ENCODE measurements at places on chromosomes 2 and 18. TPM values are rescaled to one million over a fixed set of nuclear protein-coding genes. Genes with fewer than 3 reads are reported as not detected.

ESPNL gene
- total RNA-seq: not detected

DNA sequence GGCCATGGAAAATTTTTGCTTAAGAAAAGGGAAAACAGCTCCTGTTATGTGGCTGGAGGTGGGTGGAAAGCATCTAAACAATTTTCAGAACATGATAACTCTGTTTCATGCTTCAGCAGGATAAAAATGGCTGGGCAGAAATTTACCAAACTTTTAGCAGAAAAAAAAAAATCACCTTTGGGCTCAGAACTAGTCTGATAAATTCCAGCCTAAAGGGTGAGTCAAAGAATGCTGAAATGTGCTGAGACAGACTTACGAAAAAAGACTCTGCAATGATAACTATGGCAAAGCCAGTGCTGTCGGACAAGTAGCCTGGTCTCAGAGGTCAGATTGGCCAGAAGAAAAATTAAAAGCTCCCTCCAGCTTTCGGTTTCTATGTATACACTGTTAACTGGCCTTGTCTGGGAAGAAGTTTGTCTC, 123.6 kb downstream of the LRATD1 start:
- DNase-seq: no peak

NAT8 gene
- total RNA-seq: not detected

GRCh38 chr18:49994410-49994809, 181.1 kb upstream of the ACAA2 start:
- DNase-seq: no peak

DNA sequence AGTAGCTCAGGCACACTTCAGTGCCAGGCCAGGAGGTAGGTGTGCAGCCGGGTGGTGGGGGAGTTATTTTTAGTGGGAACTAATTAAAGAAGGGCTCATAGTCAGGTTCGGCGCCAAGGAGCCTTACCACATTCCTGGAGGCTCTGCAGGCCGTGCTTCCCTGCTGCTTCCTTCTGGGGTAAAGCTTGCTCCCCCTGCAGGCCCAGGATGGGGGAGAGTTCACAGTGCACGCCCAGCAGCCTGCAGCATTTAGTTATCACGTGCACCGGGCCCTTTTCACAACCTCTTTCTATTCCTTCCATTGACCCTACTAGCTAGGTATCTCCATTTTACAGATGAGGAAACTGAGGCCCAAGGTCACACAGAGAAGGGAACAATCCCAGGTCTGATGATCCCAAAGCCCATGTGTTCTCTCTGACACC, 2.5 kb downstream of the KCNF1 start:
- peak; percentile 46 for DNase-seq

GRCh38 chr18:3514312-3515216, 64.6 kb downstream of the TGIF1 start:
- DNase-seq: no peak

NCL gene
- total RNA-seq: 227 TPM

DNA sequence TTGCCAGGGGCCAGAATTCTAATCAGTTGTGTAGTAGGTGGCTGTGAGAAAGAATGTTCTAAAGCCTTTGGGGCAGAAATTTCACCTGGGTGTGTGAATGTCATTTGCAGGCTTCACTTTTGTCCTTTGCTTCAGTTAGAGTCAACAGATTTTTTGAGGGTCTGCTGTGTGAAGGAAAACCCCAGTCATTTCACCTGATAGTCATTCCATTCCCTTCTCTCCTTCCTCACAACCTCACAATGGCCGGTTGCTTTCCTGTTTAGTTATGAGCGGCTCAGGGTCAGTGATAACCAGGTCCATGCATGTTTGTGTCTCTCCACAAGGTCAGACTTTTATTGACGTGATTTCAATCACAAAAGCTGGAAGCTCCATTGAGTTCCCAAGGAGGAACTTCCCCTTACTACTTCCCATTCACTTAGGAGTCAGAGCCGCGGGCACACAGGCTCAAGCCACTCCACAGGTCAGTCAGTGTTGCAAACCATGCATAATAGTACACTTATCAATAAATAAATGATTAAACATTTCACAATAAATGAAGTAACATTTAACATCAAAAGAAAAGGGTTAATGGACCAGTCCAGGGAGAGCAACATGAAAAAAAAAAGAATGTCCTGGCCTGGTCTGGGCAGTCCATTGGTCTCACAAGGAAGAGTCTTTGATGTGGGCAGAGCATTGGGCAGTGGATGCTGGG, 74.3 kb downstream of the NPAS2 start:
- DNase-seq: no peak

DNA sequence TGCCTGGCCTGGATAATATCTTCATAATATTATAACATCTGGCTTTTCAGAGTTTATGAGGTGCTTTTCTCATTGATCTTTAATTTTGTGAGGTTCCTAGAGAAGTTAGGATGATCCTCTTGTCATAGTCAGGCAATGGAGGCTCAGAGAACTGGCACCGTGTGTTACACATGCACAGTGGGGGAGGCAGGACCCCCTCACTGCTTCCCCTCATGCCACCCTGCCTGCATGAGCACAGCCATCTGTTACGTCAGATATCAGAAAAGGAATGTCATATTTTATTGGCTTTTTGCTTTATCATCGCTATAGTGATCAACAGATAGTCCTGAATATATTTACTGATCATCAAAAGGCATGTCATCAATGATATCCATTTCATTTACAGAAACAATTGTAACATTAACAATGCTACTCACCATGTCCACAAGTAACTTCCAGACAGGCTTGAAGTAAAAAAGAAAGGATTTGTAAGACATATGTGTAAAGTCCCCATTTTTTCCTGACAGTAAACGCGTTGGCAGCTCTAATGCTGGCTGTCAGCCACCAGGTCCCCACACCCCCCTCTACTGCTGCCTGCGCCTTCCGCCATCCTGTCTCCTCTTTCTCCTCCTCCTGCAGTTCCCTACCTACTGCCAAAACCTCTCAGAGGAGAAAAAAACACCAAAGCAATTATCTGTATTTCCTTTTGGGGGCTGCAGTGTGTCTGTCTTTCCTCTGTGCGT, 18.8 kb downstream of the ENOSF1 start:
- no peak for DNase-seq

DNA sequence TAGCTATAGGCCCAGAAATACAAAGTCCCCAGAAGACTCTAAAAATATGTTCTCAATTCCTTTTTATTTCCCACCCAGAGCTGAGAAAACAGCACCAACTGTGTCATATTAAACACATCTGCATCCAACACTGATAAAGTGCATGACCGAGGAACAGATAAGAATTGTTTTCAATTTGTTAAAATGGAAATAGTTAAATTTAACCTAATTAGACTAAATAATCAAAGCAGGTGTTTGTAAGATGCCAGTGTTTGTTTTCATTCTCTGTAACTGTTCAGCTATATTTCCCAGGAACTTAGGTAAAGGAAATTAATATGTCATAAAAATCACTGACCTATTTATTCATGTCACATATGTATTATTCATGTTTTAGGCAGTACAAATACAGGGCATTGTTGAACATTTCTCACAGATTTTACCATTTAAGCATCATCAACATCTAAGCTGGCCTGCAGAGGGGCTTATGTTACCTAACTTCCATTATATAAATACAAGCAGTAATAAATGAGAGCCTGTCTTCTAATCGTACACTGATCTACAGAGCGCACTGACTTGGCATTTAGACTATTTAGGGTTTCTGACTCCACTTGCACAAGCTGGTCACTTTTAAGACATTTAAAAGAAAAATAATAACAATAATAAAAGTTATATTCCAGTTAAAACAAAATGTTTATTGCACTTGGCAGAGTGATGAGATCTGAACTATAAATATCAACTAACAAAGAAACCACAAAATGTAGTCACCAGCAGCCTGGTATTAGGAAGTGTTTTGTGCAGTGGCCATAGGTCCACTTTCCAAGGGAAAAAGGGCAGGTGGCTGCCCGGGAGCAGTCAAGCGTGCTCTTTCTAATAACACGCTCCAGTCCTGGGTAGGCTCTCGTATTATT, 86.6 kb upstream of the ZFP36L2 start:
- peak; percentile 54 for DNase-seq

DNA sequence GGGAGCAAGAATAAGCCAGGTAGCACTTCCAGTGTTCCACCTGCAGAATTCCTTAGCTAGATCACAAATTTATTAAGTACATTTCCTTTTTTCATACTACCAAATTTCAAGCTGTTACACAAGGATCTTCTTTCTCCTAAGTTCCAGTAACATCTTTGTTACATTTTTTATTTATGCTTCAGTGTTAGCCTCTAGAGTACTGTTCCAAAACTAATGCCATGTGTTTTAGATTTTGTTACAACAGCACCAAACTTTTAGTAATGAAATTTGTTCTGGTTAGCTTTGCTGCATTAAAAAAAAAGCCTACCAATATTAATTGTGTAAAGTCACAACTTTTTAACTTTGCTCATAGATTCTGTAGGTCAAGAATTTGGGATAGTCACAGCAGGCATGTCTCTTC, 161.1 kb downstream of the CAMKMT start:
- no peak for DNase-seq

OTX1 gene
- 4.6 TPM for total RNA-seq

- no peak for DNase-seq
Measured at GRCh38 chr18:39359636-39360035, 1794.0 kb upstream of the CELF4 start.

GRCh38 chr2:95345563-95346230, 48.5 kb downstream of the KCNIP3 start:
- peak; percentile 75 for DNase-seq

DNA sequence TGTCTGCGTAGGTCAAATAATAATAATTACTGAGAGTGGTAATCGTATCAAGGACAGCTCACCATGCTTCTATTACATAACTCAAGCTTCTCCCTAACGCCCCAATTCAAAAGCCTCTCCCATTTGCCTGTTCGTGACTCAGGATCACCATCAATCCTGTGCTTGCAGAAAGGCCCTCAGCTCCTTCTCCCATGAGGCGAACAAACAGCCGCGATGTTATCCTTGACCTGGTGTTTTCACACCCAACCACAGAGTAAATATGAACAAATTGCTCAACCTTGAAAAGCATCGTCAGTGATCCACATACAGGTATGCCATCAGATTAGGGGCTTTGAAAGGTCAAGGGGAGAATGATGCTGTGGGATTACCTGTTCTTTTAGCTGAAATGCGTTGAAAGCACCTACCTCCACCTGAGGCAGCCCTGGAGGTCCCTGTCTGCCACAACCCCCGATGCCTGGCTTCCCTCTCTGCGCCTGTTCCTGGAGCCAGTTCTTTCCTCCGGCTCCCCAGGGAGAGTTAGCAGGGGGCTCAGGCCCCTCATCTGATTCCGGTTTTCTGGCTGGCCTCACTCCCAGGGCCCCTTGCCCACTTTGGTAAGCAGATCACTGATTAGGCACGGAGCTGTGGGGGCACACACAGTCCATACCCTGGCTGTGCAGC, 39.1 kb upstream of the ODC1 start:
- DNase-seq: peak; percentile 75

ZNG1B gene
- 23.9 TPM for total RNA-seq

LRRC30 gene
- not detected for total RNA-seq

DNA sequence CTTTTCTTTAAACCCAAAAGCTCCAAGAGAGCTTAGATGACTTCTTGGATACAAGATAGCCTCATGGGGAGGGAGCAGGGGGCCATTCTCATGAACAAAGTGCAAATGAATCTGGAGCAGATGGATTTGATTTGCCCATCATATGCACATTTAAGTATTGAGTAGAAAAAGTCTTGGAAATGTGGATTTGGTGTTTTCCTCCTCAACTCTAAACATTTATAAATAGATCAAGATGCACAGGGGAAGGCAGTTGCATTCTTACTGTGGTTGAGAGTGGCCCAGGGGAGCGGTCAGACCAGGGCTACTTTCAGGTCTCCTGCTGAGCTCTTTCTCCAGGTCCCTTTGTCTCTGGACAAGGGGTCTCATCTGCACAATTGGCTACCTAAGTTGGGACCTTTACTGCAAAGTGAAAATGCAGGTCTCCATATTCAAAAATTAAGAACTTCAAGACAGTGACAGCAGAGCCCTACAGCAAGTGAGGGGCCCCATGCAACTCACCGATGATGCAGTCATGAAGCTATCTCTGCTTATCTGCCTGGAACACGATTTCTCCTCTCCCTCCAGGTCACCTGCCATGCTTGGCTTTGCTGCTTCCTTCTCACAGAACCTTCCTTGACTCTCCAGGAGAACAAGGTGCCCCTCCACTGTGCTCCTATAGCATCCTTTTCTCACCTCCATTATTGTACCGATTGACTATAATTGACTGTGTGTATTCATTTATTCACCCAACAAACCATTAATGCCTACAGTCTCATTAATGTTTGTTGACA, 145.4 kb downstream of the LPIN1 start:
- no peak for DNase-seq

- DNase-seq: no peak
Measured at GRCh38 chr2:120743657-120744056, 8.0 kb downstream of the GLI2 start.

UGT1A4 gene
- total RNA-seq: 3.9 TPM

CFAP53 gene
- not detected for total RNA-seq

DNA sequence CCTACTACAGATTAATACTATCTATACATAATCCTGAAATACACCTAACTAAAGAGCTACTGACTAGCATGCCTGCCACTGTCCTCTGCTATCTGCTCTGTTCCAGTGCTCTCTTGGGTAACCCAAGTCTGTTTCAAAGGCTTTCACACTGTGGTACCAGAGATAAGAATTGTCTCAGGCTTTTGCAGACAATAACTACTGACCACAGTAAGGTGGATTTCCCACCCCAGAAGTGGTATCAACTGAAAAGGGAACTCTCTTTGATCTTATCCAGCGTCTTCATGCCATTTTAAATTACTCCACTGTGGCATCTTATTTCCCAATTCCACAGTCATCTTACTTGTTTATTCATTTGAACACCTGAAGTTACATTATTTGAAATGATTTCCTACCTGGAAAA, 190.2 kb downstream of the IKZF2 start:
- DNase-seq: no peak

GRCh38 chr2:177638507-177638906, 245.9 kb downstream of the AGPS start:
- no peak for DNase-seq

DNA sequence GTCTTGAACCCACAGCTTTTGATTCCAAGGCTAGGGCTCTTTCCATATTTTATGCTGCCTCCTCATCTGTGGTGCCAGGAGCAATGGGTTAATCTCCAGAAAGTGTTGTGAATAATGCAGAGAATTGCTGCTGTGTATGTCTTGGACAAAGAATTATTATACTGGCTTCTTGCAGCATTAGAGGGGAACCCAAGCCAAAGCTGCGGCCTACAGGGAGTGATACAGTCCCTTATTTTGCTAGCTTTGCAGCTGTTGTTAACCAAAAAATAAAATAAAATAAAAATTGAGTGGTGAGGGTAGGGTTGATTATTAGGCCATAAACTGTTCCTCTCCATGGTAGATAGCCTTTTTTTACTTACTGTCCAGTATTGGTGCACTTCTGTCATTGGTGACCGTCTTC, 16.7 kb downstream of the WIPF1 start:
- DNase-seq: no peak

SGPP2 gene
- total RNA-seq: 16.9 TPM

TACR1 gene
- total RNA-seq: not detected

SOX11 gene
- not detected for total RNA-seq

- DNase-seq: peak; percentile 44
Measured at GRCh38 chr2:16553226-16553625, 112.4 kb downstream of the CYRIA start.

- no peak for DNase-seq
Measured at GRCh38 chr2:169664600-169664977, 29.6 kb downstream of the CFAP210 start.

GRCh38 chr2:689237-689636, 12.0 kb upstream of the TMEM18 start:
- no peak for DNase-seq

EML6 gene
- total RNA-seq: 3.0 TPM

CTAGE1 gene
- not detected for total RNA-seq

CYP26B1 gene
- 0.05 TPM for total RNA-seq

- DNase-seq: no peak
Measured at GRCh38 chr18:3907955-3908354, 458.0 kb downstream of the TGIF1 start.

GRCh38 chr2:216418981-216419380, 6.7 kb downstream of the SMARCAL1 start:
- DNase-seq: no peak

Data from HT-29 (cell line).